ENCODE measurements at places on chromosomes 11 and 22. TPM values are rescaled to one million over a fixed set of nuclear protein-coding genes. Genes with fewer than 3 reads are reported as not detected.

The OR4A16 gene
- total RNA-seq = not detected

The SELENOO gene
- 27.6 TPM for total RNA-seq

The TRIM51 gene
- not detected for total RNA-seq

DNA sequence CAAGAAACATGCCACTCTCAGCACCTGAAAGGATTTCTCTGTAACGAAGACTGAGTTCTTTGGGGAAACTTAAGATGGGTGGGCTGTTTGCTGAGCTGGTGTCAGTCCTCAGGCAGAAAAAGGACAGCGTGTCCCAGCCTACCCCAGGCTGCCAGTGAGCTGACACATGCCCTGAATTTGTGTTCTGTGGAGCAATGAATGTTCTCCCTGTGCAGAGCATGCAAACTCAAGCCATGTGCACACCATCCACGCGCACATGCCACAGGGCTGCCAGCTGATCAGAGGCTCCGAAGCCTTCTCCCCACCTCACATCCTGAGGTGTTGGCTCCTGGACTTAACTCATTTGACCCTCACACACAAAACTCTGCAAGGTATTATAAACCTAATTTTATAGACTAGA lies 104.9 kb downstream of the KCNC1 start:
- H3K36me3 ChIP-seq = no peaks in the 10 kb centered on the region
- peak overlapping the region; percentile 92 for H3K27ac ChIP-seq
- peak; percentile 91 for DNase-seq
- H3K27me3 ChIP-seq = no peaks in the 10 kb centered on the region
- peaks cover 36% of the 10 kb centered on the region for H3K4me1 ChIP-seq

GRCh38 chr11:35126879-35127581 lies 11.9 kb upstream of the CD44 start:
- no peak overlapping the region for H3K27ac ChIP-seq
- H3K27me3 ChIP-seq = no peaks in the 10 kb centered on the region
- no peaks in the 10 kb centered on the region for H3K36me3 ChIP-seq
- no peak overlapping the region for H3K4me3 ChIP-seq
- DNase-seq = no peak

- H3K4me3 ChIP-seq = no peak overlapping the region
- H3K27me3 ChIP-seq = no peaks in the 10 kb centered on the region
- H3K4me1 ChIP-seq = peaks cover 3% of the 10 kb centered on the region
Measured at GRCh38 chr11:57735619-57736298, 5.5 kb upstream of the SELENOH start.

DNA sequence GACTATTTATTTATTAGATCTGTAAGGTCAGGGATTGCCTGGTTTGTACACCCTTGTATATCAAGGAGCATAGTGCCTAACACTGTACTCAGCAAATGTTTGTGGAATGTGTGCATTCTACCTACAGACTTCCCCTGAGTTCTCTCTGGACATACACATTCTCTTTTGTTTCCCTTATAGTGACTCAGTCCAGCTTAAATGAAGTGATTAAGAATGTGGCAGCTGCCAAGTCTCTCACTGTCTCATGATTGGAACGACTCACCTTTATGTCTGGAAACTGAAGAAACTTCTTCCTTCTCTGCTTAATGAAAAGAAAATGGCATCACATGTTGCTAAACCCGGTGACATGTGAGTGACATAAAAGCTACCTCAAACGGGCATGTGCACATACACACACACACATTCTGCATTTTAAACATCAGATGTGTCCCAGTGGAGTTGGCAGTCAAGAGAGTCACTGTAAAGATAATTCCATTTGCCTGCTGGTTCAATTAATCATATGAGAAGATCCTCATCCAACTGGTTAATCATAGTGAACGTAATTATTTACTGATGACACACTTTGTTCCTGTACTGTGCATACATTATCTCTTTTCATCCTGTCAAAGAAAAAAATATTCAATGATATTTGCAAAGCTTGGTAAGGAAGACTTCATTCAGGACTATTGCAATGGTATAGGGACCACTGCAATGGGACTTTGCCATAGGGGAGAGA lies 42.8 kb downstream of the GLYAT start:
- no peaks in the 10 kb centered on the region for H3K36me3 ChIP-seq
- no peak for DNase-seq
- H3K4me1 ChIP-seq = no peaks in the 10 kb centered on the region

- peak overlapping the region; percentile 71 for H3K4me3 ChIP-seq
- no peaks in the 10 kb centered on the region for H3K27me3 ChIP-seq
- DNase-seq = peak; percentile 45
- H3K4me1 ChIP-seq = peaks cover 57% of the 10 kb centered on the region
- H3K36me3 ChIP-seq = no peaks in the 10 kb centered on the region
Measured at GRCh38 chr22:19943082-19944026, 1.7 kb upstream of the TXNRD2 start.

GRCh38 chr11:64665411-64665821 lies 57.6 kb downstream of the NRXN2 start:
- no peak overlapping the region for H3K27ac ChIP-seq
- no peaks in the 10 kb centered on the region for H3K36me3 ChIP-seq
- no peaks in the 10 kb centered on the region for H3K4me1 ChIP-seq
- no peaks in the 10 kb centered on the region for H3K27me3 ChIP-seq
- H3K4me3 ChIP-seq = no peak overlapping the region

GRCh38 chr22:37069319-37069718 lies 17.8 kb downstream of the KCTD17 start:
- H3K36me3 ChIP-seq = no peaks in the 10 kb centered on the region
- DNase-seq = no peak
- H3K27me3 ChIP-seq = peaks cover 30% of the 10 kb centered on the region
- no peak overlapping the region for H3K4me3 ChIP-seq
- H3K27ac ChIP-seq = no peak overlapping the region

DNA sequence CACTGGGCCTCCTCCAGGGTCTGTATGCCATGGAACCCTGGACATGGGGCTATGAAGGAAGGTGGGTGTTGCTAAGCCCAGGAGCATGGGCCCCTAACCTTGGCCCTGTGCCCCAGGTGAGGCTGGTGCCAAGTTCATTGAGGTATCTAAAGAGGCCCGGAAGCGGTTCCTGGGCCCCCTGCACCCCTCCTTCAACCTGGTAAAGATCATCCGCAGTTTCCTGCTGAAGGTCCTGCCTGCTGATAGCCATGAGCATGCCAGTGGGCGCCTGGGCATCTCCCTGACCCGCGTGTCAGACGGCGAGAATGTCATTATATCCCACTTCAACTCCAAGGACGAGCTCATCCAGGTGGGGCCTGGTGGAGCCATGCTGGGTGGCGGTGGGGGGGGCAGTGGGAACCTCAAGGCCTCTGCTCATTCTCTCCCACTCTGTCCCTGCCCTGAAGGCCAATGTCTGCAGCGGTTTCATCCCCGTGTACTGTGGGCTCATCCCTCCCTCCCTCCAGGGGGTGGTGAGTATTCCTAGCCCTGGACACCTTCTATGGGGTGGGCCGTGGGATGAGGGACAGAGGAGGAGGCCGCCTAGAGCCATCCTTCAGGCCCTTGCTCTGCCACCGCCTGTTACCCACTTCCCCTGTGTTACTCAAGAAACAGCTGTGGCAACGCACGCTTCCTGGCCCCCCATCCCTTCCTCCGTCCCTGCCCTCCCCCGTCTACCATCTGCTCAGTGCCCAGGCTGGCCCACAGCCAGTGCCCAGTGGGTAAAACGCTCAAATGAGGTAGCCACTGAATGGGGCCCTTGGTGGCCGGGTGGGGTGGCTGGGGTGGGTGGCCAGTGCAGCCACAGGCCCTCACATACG lies 3.0 kb downstream of the PNPLA2 start:
- peak overlapping the region; percentile 93 for H3K27ac ChIP-seq
- peak overlapping the region; percentile 19 for H3K4me3 ChIP-seq
- peaks cover 10% of the 10 kb centered on the region for H3K27me3 ChIP-seq
- H3K36me3 ChIP-seq = no peaks in the 10 kb centered on the region

GRCh38 chr11:7638710-7639642 lies 34.3 kb downstream of the CYB5R2 start:
- H3K27me3 ChIP-seq = no peaks in the 10 kb centered on the region
- peak overlapping the region; percentile 21 for H3K27ac ChIP-seq
- no peak for DNase-seq
- H3K4me1 ChIP-seq = no peaks in the 10 kb centered on the region
- no peaks in the 10 kb centered on the region for H3K36me3 ChIP-seq

GRCh38 chr11:78203184-78203583 lies 14.5 kb downstream of the USP35 start:
- no peak overlapping the region for H3K4me3 ChIP-seq
- H3K27ac ChIP-seq = no peak overlapping the region
- H3K4me1 ChIP-seq = peaks cover 18% of the 10 kb centered on the region
- H3K36me3 ChIP-seq = no peaks in the 10 kb centered on the region

DNA sequence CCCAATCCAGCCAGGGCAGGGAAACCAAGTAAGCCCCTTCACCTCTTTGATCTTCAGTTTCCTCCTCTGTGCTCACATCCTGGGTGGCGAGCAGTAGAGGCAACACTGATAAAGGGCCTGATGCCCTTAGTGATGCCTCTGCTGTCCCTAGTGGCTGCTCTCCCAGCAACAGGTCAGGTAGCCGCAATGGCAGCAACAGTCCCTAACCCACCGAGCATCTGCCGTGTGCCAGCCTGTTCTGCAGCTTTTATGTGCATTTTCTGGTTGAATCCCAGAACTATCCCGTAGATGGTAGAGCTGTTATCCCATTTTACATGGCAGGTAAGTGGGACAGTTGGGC lies 5.2 kb downstream of the SCYL1 start:
- H3K27ac ChIP-seq = no peak overlapping the region
- no peaks in the 10 kb centered on the region for H3K27me3 ChIP-seq
- no peak overlapping the region for H3K4me3 ChIP-seq
- peaks cover 10% of the 10 kb centered on the region for H3K4me1 ChIP-seq

DNA sequence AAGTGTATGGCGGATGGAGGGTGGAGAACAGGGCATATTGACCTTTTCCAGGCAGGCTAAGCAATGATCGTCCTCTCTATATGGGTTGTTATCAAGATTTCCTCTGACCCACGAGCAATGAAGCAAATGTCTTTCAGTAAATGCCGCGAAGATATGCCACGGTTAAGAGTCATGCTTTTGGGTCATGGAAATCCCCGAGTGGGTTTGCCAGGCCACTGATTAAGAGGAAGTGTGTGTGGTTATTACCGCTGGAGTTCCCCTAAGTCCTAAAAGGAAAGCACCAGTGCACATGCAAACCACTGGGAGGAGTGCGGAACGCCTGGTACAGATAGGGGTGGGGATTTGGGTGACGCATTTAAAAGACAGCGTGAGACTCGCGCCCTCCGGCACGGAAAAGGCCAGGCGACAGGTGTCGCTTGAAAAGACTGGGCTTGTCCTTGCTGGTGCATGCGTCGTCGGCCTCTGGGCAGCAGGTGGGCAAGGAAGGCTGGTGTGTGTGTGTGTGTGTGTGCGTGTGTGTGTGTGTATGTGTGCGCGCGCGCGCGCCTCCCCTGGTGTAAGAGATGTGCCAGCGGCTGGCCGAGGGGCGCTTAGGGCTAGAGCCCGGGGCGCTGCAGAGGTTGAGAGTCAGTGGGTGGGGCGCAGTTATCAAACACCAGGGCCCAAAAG lies at the start of gene BIRC3:
BIRC3 (plus strand) TSS at position 386 of the 669 bp plus-strand sequence. CDS start 7,026 bp downstream, outside the sequence.
- peak within 1 kb of the TSS; percentile 69 for H3K4me3 ChIP-seq
- DNase-seq = peak; percentile 79
- no peaks in the 10 kb centered on the region for H3K36me3 ChIP-seq
- peak within 1 kb of the TSS; percentile 71 for H3K27ac ChIP-seq
- no peaks in the 10 kb centered on the region for H3K4me1 ChIP-seq
